ENCODE measurements at places on chromosomes 2 and 18.

DNA sequence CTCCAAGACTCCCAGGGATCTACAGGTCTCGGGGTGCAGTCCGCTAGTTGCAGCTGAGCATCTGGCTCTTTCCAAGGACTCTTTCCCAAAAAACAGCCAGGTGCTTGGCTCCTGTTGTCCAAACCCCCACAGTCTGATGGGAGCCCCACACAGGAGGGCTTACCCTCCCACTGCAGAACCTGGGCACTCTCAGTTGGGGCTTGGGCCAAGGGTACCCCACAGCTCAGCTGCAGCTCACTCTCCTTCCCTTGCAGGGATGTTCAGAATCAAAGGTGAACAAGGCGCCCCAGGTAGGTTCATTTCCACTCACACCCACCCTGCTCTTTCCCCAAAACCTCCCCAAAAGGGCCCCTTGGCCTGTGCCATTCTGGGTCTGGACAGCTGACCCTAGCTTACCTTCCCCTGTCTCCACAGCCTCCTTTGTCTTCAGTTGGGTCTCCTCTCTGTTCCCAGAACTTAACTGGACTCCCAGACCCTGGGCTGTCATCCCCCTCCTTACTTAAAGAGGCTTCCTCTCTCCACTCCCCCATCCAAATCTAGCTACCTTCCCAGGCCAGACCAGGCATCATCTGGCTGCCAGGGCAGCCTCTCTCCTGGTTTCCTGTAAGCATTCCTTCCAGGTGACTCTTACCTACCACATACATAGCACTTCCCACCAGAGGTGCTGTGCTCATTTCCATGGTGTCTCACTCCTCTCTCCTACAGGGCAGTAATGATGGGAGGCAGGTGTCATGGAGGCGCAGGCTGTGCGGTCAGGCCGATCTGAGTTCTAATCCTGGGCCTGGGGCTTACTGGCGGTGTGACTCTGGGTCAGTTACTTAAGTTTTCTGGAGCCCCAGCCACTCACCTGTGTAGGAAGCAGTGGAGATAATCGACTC, 29.5 kb downstream of the MARCO start:
- DNase-seq: no peak

DNA sequence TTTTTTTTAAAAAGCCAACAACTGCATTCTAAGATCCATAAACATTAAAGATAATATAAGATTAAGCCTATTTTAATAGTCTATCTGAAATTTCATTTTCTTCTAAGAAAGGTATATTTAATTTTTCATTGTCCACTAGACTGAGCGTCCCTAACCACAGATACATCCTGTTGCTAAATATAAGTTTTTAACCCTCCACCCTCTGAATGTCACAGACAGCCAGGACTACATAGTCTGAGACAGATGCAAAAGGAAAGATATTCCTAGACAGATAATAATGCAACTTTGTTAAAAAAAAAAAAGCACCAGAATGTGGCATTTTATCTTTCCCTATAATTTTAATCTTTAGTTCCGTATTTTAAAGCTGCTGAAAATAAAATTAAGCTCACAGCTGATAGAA, 114.6 kb downstream of the ZEB2 start:
- no peak for DNase-seq

DNA sequence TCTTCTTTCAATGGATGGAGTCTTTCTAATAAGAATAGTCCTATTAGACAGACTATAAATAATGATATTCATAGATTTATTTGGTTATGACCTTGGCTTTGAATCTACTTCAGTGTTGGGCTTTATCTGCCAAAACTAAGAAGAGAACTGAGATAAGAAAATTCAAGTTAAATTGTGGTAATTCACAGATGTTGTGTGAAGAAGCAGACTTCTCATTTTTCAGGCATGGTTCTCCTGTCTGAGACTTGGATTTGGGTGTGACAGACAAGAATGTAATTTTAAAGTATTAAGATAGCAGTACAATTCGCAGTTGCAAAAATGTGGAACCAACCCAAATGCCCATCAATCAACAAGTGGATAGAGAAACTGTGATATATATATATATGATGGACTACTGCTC, 124.7 kb downstream of the QPCT start:
- no peak for DNase-seq

- DNase-seq: no peak
These were observed 103.3 kb downstream of the EXOC6B start for GRCh38 chr2:72722492-72723070.

- no peak for DNase-seq
These were observed 195.8 kb downstream of the NDUFA10 start for GRCh38 chr2:239829326-239829725.

- DNase-seq: no peak
These were observed 108.1 kb downstream of the DYM start for GRCh38 chr18:49352321-49352720.

DNA sequence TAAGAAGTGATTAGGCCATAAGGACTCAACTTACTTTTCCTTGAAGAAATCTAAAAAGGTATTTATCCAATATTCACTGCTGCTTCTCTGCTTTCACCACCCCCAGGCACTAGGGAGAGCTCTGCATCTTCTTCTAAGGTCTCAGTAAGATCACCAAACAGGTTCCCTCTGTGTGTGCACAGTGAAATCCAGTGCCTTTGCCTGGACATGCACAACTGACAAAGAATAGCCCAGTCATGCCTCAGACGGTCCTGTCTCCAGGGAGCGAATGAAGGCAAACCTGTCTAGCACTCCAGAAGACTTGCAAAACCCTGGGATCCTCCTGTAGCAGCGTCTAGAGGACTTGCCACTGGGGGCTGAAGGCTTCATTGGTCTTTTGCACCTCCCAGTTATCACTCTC, 344.5 kb upstream of the LRATD1 start:
- DNase-seq: no peak

GRCh38 chr18:76589866-76590265, 94.8 kb upstream of the ZNF516 start:
- DNase-seq: no peak

- no peak for DNase-seq
These were observed 112.4 kb upstream of the ID2 start for GRCh38 chr2:8569332-8569930.

GRCh38 chr2:229431327-229431954, 160.4 kb upstream of the PID1 start:
- no peak for DNase-seq

DNA sequence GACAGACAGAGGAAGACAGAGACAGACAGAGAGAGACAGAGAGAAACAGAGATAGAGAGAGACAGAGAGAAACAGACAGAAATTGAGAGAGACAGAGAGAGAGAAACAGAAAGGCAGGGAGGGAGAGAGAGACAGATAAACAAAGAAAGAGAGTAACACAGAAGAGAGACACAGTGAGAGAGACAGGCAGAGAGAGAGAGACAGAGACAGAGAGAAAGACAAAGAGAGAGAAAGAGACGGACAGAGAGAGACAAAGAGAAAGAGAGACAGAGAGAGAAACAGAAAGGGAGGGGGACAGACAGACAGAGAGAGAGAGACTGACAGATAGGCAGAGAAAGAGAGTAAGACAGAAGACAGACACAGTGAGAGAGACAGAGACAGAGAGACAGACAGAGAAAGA, 108.5 kb upstream of the ANKRD30BL start:
- no peak for DNase-seq

GRCh38 chr2:174729797-174730697, 34.2 kb downstream of the CHRNA1 start:
- DNase-seq: no peak

GRCh38 chr2:240593703-240594451, 7.3 kb downstream of the CAPN10 start:
- no peak for DNase-seq

- DNase-seq: no peak
These were observed 202.1 kb upstream of the RND3 start for GRCh38 chr2:150689590-150689989.

- DNase-seq: no peak
These were observed 410.0 kb upstream of the TNP1 start for GRCh38 chr2:217269701-217270484.

- no peak for DNase-seq
These were observed 94.9 kb downstream of the RND3 start for GRCh38 chr2:150392614-150393013.

- DNase-seq: no peak
These were observed 233.1 kb downstream of the SEPTIN10 start for GRCh38 chr2:109380502-109381326.

- DNase-seq: no peak
These were observed 10.6 kb downstream of the SCG2 start for GRCh38 chr2:223591596-223591995.

Measured in cerebellar nuclear complex (tissue), 1 donor.